ENCODE measurements at places on chromosomes 5 and 9.
A peak's percentile ranks its signal among the peaks of the same experiment; 100 is the strongest.

DNA sequence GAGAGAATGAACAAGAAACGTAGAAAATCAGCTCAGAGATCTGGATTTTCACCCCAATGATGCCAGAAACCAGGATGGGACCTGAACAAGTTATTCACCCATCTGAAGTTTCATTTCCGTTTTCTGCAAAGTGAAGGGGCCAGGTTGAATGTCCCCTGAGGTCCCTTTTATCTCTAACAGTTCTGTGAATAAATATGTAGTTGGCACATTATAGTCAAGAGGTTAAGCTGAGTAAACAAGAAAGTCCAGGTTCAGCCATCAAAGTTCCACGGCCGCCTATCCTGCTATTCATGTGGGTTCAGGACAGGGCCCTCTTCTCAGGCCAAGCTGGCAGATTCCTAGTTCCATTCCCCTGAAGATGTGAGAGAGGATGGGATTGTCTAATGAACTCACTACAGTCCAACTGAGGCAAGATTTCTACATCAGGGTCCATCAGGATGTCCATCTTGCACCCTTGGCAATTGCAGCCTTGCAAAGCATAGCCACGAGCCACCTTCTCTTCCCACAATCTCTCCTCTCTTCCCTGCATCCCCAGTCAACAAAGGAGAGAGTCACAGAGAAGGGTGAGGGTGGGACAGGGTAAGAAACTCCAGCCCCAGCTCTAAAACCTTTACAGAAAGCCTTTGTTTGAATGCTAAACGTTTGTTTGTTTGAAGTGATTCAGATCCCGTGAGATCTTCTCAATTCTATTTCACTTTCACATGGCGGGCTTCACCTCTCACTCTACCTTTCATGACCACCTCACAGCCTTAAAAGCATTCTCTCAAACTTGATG, 311.0 kb downstream of the SLIT3 start:
- no peak for DNase-seq

DNA sequence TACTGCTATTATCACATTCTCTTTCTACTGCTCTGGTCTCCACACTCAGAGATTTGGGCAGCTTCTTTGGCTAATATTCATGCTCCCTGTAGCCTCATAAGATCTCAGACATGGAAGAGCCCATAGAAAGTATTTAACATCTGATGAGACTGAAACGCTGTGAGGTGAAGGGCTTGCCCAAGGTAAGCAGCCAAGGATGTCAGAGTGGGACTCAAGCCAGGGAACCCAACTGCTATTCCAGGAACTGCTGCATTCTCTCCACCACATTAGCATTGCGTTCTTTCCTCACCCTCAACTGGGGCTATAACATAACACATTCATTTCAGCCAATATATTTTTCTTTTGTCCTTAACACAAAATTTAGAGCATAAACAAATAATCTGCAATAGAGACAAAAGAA, 3.8 kb downstream of the ADRB2 start:
- DNase-seq: no peak

- no peak for DNase-seq
Measured at GRCh38 chr9:1458503-1458902, 408.3 kb downstream of the DMRT2 start.

GRCh38 chr5:40413743-40414142, 266.0 kb upstream of the PTGER4 start:
- DNase-seq: no peak

DNA sequence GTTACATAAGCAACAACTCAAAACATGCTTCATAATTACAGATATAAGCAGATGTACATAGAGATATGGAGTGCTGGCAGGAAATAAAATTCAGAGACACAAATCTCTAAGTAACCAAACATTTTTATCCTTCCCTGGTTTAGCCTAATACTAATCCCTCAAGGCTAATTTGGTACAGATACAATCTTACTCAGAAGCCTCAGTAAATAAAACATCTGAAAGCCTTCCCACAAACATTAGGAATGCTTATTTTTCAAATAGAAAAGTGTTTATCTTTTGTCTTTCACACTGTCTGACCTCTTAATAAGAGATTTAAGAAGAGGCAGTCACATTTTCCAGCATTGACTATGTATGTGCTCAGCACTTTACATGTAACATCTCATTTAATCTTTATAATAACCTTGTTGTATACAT, 399.4 kb downstream of the ARRDC3 start:
- no peak for DNase-seq

DNA sequence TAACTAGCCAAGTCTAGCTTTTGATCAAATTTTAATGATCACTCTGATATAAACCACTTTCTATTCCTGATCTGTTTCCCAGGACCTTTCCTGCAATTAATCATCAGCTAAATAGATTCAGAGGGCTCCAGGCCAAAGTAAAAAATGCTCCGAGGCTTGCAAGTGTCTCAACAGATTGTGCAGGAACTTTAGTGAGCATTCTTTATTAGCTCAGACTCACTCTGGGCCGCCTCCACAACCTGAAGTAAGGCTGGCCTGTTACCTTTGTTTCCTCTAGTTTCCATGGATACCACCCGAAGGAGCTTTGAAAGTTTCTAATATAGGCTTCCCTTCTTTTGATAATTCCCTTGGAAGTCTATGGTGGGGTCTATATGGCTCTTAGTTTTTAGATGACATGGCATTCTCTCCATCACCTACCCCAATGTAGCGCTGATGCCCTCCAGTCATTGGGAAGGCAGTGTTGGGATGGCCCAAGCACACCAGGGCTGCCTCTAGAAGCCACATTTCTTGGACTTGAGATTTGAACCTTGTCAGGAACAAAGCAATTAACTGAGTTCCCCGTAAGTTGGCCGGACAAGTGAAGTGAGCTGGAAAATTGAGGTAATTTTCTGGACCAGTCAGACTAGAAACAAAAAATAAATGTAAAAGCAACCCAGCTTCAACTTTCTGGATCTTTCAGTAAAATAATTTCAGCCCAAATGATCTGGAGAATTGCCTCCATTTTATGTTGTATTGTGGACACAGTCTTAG, 97.6 kb upstream of the LHFPL2 start:
- no peak for DNase-seq

DNA sequence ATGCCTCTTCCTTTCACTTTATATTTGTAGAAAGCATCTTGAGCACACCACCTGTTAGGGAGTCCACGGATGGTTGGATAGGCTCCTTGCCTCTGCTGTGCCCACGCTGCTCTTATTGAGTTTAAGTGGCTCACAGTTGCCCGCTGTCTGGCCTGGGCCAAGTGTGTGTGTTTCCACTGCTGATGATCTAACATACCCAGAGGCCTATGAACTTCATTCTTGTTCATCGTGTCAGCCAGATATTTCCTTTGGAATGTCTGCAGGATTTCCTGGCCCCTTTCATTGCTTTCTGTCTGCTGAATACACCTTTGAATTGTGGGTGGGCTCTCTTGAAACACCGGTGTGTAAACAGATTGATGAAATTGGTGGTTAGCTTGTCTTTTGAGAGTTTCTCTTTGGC, 46.6 kb downstream of the MVB12B start:
- DNase-seq: no peak

GRCh38 chr5:4082966-4083564, 487.4 kb downstream of the IRX1 start:
- no peak for DNase-seq

- no peak for DNase-seq
Measured at GRCh38 chr9:8168916-8169438, 369.4 kb upstream of the DMAC1 start.

DNA sequence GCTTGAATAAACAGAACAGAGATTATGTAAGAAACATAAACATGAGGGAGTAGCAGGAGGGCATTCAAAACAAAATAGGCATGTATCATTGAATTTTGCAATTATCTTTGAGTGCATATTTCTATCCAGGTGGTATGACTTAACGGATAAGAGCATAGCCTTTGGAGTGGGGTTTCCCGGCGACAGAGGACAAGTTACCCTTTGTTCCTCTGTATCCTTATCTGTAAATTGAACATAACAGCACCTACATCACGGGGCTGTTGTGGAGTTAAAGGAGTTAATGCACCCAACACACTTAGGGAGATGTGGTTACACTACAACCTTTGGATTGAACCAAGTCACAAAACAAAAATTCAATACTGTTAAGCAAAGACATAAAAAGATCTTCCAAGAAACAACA, 314.6 kb upstream of the KIF2A start:
- no peak for DNase-seq

DNA sequence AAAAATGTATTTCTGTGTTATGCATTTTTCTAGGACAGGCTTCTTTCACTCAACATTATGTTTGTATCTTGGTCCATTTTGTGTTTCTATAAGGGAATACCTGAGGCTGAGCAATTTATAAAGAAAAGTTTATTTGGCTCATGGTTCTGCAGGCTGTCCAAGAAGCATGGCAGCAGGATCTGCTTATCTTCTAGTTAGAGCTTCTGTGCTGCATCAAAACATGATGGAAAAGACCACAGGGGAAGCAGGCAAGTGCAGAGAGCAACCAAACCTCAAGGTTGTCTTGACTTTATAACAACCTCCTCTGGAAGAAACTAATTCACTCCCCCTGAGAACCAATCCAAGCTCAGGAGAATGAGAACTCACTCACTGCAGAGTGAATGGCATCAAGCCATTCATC, 1601.0 kb upstream of the NUDT12 start:
- no peak for DNase-seq

DNA sequence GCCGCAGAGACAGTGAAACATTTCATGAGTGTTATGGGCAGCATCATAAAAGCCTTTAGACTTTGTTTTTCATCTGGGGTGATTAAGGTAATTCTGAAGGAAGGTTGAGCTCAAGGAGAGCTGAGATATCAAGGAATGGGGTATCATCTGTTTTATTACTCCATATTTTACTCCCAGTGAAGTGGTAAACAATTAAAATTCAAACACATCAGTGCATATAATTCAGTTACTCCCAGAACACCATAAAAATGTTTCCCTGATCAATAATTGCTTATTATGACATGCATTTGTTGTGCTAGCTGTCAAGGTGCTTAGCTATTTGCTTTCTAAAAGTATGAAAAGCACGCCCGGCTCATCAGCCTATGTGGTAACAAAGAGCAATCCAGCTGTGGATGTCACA, 81.7 kb downstream of the DOCK8 start:
- DNase-seq: no peak

- no peak for DNase-seq
Measured at GRCh38 chr5:33737284-33737683, 154.5 kb downstream of the ADAMTS12 start.

DNA sequence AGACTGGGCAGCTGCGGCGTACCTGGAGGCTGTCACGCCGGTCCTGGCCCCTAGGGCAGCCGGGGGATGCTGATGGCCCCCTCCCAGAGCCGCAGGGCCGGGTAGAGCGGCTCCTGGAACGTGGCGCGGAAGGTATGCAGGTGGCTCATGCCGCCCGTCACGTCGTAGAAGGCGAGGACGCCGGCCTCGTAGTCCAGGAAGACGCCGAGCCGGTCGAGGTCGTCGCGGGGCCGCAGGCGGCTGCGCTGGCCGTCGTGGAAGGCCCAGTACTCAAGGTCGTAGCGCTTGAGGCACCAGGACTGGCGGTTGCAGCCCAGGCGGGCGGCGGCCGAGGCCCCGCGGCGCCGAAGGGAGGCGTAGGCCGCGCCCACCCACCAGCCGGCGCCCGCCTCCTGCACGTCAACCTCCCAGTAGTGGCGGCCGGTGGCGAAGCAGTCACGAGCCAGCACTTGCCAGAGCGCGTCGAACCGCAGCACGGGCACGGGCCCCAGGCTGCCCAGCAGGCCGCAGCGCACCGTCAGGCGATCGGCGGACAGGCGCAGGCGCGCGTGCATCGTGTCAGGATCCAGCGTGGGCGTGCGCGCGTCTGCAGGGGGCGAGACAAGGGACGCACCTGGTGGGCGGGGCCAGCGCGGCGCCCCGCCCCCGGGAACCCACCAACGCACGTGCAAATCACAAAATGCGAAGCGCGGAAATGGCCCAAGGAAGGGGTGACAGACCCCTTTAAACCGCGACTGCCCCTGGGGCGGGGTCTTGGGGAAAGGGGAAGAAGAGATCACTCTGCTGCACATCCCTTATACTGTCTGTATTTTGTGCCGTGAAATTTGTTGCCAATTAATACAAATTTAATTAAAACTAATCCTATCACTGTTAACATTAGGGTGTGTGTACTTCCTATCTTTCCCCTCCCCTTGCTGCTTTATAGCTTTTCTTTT, 31.2 kb downstream of the NANS start:
- peak; percentile 77 for DNase-seq

DNA sequence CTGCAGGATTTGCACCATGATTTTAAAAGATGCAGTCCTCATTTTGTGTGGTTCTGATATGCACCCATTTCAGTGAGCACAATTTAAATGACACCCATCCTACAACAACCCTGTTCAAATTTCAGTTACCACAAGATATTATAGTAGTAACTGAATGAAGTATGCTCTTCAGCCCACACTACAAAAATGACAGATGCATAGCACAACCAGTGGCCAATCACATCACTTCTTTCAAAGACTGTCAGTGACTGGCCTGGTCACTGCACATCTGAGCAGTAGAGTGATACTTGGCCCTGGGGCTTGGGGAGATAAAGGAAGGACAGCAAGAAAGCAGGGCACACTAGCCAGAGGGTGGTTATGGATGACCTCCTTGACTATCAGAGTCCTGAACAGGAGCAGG, 19.8 kb upstream of the IFNK start:
- DNase-seq: no peak

- no peak for DNase-seq
Measured at GRCh38 chr5:154331232-154331631, 114.6 kb upstream of the SAP30L start.

All from glutamatergic neuron (in vitro differentiated cells).